ENCODE measurements at places on chromosomes 7 and 10.
A peak's percentile ranks its signal among the peaks of the same experiment; 100 is the strongest.

GRCh38 chr7:41188163-41189130 is 514.4 kb downstream of the INHBA start:
- DNase-seq = no peak

DNA sequence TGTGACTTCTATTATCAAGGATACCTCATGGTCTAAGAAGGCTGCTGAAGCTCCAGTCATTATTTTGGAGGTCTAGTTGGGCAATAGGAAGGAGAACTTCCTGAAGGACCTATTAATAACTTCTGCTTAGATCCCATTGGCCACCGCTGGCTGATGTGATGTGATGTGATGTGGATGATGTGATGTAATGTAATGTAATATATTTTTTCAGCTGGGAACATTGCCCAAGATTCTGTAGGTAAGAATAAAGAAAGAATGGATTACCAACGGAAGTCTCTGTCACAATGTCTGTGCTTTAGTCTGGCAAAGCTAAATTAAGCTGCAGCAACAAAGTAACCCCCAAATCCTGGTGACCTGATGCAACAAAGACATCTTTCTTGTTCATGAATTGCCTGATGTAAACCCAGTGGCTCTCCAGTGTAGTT is 233.7 kb downstream of the PTEN start:
- no peak for DNase-seq

DNA sequence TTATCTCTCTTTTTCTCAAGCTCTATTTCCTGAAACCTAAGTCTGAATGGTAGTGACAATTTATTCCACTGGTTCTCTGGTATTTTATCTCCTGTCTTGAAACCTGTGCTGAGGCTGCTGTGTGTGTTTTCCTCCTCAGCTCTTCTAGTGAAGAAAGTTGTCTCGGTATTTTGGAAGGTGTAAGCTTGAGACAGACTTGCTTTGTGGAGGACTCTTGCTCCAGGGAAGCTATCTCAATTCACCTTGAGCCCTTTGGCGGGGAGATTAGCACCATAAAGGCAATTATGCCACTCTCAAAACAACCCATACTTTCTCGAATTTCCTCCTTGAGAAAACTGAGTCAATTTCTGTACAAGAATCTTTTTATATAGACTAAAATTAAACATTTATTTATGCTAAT is 141.6 kb downstream of the THSD7A start:
- DNase-seq = no peak

DNA sequence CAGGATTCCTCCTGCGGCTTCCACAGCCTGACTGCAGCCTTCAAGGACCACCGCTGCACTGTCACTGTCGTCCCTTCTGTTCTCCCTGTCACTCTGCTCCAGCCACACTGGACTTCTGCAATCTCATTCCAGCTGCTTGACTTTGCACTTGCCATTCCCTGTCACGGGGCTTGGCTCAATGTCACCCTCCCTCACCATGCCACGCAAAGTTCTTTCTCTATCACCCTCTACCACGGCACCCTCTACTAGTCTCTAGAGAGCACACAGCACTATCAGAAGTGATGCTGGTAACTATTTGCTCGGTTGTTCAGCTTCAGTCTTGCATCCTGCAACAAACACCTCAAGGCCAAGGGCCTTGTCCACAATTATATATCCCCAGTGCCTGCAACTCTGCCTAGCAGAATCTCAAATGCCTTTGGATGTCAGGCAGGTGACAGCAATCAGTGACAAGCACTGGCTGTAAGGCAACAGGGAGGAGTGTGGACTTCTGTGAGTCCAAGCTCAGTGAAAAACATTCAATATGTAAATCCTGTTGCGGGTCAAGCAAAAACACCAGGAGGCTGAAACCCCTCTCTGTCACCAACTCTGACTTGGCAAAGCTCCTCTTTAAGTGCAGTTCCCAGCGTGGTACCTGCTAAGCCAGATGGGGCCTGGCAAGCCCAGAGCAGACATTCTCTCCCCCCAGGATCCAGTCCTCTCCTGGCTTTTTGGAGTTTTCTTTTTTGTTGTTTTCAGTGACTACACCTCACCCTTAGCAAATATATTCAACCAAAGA is 259.9 kb downstream of the FGFR2 start:
- DNase-seq = no peak

- no peak for DNase-seq
Observed at GRCh38 chr7:21898265-21898930, 47.3 kb downstream of the CDCA7L start.

- no peak for DNase-seq
Observed at GRCh38 chr10:54799506-54799905, 1.5 kb downstream of the PCDH15 start.

DNA sequence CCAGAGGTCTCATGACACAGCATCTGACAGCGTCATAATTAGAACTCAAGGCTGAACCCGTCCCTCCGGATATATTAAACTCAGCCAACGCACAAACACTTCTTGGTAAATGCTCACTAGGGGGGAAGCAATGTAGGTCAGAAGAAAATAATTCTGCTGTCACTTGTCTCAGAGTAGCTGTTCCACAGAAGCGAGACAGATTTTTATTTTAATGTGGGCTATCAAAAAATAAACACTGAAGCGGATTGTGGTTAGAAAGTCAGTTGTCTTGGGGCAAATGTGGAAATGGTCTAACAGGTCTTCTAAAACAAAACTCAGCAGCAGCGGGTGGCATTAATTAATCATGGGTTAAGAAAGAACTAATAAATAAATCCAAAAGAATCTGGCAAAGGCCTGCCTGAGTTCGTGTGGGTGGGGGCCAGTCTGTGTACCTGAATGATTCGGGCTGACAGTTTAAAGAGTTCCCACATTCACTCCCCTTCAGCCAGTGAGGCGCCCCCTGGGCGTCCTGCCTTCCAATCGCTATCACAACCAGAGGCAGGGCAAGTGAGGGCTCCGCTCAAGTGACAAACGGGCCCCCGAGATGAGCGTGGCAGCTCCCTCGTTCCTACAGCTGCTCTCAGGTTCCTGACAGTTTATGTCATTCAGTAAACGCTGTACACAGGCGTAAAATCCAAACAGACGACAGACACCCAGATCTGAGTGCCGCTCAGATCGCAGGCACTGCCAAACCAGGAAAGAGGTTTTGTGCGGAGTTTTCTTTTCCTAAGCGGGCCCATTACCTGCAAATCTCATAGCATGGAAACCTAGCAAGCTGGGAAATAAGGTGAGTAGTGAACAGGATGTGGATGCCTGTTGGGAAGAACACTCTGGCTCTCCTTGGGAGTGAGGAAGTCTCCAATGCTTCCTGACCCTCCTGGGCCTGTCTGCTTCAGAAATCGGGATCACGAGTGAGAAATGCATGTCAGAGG is 52.9 kb downstream of the NRAP start:
- no peak for DNase-seq

DNA sequence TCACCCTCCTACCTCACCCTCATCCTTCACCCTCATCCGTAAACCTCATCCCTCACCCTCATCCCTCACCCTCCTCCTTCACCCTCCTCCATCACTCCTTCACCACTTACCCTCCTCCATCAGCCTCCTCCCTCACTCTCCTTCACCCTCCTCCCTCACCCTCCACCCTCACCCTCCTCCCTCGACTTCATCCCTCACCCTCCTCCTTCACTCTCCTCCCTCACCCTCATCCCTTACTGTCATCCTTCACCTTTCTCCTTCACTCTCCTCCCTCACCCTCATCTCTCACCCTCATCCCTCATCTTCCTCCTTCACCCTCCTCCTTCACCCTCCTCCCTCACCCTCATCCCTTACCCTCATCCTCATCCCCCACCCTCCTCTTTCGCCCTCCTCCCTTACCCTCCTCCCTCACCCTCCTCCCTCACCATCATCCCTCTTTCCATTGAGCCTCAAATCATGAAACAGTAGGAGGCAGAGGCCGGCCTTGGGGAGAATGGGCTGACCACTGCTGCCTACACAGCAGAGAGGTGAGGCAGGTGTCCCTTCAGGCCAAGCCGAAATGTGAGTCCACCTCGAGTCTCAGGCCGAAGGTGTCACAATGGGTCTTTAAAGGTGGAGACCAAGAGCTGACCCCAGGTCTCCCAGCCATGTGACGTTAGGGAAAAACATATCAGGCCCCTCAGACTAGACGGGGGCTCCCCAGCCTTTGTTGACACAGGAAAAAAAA is 53.0 kb downstream of the PDGFA start:
- DNase-seq = peak; percentile 16

- DNase-seq = no peak
Observed at GRCh38 chr7:29955799-29956486, 33.7 kb downstream of the SCRN1 start.

GRCh38 chr7:4698707-4699275 is 16.7 kb downstream of the FOXK1 start:
- no peak for DNase-seq

DNA sequence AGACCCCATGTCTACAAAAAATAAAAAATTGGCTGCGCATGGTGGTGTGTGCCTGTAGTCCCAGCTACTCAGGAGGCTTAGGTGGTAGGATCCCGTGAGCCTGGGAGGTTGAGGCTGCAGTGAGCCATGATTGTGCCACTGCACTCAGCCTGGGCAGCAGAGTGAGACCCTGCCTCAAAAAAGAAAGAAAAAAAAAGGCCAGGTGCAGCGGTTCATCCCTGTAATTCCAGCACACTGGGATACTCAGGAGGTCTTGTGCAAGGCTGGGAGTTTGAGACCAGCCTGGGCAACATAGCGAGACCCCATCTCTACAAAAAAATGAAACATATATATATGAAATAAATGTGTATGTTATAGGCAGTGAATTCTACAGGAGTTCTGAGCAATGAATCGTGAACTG is 44.5 kb upstream of the UBE2H start:
- DNase-seq = no peak

DNA sequence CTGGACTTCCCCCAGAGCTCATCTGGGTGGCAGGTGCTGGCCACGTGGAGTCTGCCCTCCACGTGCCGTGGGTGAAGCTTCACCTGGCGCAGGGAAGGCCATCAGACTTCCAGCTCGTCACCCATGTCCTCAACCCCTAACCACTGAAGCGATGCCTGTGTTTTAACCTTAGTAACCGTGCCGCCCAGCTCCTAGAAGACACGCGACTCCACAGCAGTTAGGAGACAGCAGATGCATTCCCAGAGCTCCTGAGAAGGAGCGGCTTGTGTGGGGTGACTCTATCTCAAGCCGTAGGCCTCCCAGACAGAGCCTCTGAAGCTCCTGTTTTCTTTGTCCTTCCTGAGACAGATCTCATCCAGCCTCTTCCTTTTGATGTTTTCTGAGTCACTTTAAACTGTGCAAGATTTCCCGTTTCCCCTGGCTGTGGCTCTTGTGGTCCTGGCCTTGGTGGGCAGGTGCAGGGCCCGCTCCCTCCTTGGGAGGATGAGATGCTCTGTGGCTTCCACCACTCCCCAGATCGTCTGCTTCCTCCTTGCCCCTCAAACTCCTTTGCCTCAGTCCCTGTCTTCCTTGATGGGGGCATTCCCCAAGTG is 41.4 kb upstream of the AP5Z1 start:
- no peak for DNase-seq

DNA sequence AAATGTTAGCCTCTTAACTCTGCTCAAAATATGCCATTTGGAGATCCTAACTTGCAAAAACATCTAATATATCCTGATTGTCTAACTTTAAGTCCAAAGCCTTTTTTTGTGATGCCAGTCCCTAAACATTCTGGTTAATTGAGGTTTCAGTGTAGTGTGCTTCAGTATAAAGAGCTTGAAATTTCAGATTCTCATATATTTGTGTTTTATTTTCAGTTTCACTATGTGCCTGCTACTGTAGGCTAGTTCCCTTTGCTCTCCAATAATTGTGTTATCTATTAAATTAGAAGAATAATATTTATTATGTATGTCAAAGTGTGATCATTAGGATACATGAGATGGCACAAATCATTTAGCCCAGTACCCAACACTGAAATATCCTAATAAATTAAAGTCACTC is 1361.2 kb downstream of the XPNPEP1 start:
- no peak for DNase-seq

DNA sequence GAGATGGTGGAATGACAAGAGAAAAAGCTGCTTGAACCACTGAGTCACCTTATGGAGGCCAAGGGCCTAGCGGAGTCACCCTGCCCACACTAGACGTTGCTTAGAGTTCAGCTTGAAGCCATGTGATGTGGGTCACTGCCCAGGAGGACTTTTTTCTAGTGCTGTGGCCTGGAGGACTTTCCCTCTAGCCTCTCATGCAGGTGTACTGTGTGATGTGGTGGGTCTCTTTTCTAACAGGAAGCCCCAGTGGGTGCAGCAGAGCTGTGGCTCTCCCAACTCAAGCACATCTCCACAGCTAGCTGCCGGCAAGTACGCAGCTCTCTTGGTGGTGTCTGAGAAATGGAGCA is 13.6 kb downstream of the POR start:
- DNase-seq = no peak

GRCh38 chr7:148173369-148173768 is 417.2 kb upstream of the C7orf33 start:
- no peak for DNase-seq

DNA sequence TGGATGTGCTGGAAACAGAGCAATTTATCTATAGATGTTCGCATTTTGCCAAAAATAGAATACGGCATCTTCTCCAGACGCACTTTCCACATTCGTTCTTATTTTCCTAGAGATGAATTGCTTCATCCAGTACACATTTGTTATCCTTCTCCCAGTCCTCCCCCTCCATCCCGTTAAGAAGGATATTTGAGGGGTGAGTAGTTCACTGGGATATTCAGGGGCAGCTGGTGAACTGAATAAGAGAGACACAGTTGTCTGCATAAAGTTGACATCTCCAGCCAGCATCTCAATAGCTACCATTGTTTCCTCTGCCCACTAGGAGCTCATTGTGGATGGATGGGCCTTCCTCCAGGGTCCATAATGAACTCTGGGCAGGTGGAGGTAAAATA is 456.8 kb upstream of the NRP1 start:
- DNase-seq = no peak

GRCh38 chr7:82599895-82600294 is 156.3 kb upstream of the CACNA2D1 start:
- DNase-seq = no peak

DNA sequence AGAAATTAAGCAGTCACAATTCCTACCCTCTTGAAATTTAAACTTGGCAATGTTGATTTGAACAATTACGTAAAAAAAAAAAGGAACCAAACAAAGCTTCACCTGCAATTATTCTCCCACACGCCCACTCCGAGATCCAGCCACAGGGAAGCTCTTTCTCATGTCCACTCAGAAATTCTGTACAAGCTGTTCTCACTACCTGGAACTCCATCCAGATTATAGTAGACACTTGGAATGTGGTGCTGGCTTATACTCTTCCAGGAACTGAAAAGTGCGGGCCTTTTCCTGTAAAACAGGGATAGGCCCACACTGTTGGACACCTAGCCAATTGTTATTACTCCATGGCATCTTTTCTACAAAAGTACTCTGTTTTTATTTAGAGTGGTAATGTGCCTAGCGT is 20.3 kb upstream of the TOMM7 start:
- DNase-seq = no peak

All from omental fat pad (tissue), 4 donors.